NCI-H1436 (cell line): ENCODE measurements at places on chromosomes 16 and 17.

DNA sequence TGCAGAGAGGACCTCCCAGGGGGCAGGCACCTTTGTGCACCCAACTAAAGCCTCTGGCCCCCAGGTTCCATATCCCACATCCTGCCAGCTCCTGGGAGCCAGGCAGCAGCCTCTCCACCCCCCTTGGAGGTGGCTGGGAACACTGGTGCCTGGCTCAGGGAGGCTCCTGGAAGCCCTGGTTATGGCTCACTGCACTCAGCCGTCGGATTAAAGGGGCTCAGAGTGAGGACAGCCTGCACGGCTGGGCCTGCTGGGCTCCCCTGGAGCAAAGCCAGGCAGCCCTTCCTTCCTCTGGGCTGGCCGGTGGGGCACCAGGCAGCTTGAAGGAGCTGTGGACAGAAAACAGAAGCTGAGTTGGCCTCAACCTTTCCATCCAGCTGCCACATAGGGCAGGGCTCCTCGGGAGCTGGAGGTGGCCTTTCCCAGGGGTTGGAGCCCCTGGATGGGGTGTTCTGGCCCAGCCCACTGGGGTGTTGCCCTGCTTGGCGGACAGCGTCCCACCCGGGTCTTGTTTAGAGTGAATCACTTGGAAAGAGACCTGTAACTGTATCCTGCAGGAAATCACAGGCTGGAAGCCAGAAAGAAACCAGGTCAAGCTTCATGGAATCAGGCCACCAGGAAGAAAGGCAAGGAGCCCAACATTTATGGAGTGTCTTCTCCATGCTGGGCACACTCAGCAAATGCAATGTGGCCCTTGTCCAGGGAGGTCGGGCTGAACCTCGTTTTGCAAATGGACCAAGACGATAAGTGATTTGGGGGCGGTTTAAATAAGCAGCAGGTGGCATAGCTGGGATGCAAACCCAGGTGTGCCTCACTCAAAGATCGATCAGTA is 253.3 kb downstream of the SOX9 start:
- DNase-seq = no peak

GRCh38 chr16:81700780-81701165 is 78.3 kb upstream of the PLCG2 start:
- DNase-seq = no peak

DNA sequence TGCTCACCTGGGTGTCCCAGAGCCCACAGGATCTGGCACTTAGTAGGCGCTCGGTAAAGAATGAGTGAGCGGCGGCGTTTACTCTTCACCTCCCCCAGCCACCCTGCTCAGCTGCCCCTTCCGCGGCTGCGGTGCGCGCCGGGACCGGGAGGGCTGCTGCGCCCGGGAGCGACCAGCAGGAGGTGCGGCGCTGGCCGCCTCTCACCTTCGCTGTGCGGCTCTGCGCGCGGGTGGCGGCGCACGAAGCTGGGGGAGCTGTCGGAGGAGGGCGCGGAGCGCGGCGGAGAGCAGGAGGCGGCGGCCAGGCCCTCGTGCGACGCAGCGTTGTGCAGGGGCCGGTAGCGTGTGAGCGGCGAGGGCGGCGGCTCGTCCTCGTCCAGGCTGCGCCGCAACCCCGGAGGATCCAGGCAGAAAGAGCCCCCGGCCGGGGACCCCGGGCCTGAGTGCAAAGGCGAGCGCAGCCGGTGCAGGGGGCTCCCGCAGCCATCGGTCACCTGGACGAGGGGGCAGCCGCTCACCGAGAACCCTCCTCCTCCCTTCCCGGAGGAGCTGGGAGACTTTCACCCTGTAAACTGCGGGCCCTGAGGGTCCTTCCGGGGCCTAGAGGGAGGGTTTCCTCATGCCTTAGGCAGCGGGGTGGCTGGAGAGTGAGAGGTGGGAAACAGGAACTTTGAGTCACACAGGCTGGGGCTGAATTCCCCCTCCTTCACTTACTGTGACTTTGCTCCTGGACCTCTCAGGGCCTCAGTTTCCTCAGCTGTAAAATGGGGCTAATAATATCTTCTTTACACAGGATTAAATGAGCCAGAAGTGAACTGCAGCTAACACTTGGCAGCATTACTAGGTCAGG is 12.5 kb downstream of the SAMD14 start:
- no peak for DNase-seq

DNA sequence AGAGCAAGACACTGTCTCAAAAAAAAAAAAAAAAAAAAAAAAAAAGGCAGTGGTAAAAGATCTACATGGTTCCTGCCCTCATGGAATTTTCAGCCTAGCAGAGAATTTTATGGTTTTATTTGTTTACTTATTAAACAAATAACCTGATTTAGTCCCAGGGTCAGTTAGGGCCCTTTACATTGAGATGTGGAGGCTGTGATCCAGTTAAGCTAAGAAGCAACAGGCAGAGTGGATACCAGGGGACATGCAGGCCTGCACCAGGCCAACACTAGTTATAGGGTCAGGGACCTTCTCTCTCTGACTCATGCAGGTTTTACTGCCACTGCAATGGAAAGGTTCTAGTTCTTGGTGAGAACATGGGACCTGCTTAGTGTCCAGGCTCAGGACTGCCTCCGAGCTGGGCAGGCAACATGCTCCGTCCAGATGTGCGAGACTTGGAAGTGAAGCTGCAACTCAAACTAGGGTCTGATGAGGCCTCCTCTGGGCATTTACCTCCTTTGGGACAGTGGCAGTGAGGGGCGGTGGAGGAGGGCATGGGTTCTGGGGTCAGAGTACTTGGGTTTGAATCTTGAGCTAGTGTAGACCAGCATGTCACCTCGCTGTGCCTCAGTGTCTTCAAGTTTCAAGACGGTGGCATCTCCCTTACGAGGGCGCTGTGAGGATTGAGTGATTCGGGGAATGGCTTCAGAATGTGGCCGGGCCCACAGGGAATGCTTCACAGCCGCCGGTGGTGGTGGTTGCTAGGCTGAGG is 301.8 kb downstream of the CPPED1 start:
- no peak for DNase-seq

GRCh38 chr17:49545806-49546545 is 29.7 kb upstream of the NXPH3 start:
- no peak for DNase-seq

DNA sequence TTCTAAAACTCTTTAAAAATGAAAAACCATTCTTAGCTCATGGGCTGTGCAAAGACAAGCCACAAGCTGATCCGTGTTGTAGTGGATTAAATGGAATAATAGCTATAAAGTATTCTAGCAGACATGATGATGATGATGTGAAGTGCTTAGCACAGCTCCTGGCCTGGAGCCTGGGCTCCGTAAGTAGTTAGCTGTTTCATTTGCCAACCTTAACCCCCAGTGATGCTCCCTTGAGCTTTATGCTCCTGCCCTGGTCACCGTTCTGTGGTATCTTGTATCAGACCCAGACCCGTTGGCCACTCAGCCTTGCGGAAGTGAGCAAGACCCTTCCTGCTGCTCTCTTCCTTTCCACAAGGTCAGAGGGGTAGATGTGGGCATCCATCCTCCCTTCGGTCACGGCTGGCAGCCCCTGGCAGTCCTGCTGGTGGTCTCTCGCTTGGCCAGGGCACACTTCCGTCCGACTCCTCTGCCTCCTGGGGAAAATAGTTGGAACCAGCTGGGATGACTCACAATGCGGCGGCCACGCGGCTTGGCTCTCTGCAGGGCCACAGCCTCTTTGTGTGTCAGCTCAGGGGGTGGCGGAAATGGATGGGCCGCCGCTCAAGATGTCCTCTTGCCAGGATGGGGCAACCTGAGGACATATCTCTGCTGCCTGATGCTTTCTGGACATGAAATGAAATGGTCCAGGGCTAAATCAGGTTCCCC is 79.1 kb downstream of the GPR139 start:
- no peak for DNase-seq

GRCh38 chr17:35345926-35346771 is 27.3 kb downstream of the SLFN11 start:
- DNase-seq = no peak

DNA sequence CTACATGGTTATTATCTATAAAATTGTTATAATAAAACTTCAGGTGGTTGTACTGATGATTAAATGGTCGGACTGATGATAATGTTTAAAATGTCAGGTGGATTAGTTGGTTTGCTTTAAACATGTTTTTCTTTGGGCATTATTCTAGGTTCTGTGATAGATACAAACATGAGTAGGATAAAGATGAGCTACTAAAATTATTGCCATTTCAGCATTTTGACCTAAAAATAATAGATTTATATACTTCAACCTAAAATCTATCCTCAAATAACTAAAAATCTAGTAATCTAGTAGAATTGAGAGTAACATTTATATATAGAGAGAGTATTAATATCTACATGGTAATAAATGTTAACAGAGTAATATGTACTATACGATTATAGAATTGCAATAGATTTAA is 241.7 kb upstream of the CDH8 start:
- DNase-seq = no peak

GRCh38 chr17:76570457-76570856 is 15.2 kb downstream of the ST6GALNAC2 start:
- DNase-seq = no peak

GRCh38 chr17:69228576-69228975 is at the start of gene ABCA10:
Gene ABCA10, minus strand, starts transcription at chr17:69228824. Its CDS starts 3,466 bp downstream, at chr17:69225358.
- DNase-seq = no peak

DNA sequence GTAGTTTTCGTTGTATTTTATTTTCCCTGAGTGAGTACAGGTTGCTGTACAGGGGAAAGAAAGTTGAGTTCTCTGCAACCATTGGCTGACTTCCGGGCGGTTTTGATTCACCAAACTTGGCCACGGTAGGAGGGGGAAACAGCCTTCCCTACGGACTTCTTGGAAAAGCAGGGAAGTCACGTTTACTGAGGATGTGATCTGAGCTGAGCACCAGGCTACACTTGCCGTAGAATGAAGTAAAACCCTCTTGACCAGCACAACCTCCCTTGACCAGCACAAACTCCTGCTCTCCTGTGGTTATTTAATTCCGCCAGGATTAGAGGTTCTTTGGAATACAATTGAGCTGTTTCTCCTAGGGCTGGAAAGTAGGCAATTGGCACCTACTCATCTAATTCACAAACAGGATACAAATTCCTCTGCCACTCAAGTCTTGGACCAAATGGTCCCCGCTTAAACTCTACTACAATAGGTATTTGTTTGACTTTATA is 242.0 kb upstream of the RBFOX1 start:
- DNase-seq = no peak

DNA sequence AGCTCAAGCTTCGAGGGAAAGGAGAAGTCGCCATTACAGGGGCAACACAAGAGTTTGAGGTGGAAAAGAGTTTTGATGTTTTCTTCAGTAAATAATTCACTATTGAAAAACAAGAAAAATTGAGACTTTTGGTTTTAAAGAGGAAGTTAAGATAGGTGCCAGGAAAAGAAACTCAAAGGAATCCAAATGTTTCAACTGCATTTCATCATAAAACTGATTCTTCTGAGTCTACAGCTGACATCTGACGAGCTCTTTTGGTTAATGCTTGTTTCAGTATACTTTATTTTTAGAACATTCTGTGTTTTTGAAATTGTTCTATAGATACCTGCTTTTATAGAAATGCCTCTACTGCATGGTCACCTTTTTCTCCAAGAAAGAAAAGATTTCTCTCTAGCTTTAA is 54.0 kb downstream of the ERN1 start:
- DNase-seq = no peak

DNA sequence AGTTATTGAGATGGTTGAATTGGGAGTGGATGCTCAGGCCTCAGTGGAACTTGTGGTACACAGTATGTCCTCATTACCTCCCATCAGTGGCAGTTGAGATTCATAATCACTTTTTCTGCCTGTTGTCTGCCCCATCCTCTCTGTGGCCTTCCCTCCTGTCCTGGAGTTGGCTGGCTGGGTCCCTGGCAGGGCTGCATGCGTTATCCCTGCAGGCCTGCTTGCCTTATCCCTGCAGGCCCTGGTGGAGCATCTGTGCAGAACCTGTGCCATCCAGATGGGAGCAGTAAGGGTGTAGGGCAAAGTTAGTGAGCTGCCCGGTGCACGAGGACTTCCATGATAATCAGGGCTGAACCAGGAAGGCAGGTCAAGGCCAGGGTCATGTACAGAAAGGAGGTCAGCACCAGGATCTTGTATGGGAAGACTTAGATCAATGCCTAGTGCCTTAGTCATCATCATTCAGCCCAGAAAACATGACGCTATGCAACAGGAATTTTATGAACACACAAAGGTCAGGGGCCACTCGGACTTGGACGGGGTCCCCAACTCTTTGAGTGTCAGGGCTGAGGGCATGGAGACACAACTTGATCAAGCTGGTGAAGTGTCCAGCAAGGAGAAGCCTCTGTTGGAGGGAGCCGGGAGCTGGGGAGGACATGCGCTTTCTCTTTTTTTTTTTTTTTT is 47.2 kb downstream of the ABCC1 start:
- no peak for DNase-seq

DNA sequence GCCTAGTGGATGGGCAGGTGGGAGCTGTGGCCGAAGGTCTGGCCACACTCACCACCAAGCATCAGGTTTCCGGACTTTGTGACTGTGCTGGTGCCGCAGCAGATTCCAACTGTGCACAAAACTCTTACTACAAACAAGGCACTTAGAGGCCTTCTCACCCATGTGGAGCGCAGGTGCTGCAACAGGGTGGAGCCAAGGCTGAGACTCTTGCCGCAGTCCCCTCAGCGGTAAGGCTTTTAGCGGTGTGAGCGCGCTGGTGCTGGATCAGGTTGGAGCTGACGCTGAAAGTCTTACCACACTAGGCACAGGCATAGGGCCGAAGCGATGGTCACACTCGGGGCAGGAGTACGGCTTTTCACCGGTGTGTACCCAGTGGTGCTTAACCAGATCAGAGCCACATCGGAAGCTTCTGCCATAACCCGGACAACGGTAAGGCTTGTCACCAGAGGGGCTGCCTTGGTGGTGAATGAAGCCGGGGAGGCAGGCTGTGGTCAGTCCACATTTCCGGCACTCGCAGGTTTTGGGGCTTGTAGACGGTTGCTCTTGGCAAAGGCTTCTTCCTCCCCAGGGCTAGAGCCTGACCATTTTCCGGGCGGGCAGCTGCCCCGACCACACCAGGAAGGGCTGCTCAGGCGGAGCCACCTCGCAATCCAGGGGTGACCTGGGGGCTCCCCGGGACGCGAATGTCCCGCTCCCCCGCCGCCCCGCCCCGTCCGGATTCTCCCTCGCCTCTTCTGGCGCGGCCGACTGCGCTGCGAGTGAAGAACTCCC is 1.0 kb upstream of the ARMC5 start:
- DNase-seq = no peak

DNA sequence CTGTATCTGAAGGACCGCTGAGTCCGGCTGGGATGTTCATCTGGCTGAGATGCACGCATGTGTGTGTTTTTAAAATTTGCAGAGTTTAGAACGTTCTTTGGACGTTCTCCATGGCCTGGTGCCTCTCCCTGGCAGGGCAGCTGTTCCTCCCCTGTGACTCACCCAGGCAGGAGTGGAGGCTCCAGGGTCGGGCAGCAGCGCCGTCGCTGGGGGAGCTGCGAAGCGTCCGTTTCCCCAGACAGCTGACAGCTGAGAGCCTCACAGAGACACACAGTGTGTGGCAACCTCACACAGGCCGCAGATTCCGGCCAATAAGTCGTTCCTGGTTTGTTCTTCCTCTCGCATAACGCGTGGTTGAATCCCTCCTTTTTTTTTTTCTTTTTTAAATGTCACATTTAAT is 80.6 kb downstream of the OR1D5 start:
- no peak for DNase-seq

- no peak for DNase-seq
These were observed 107.7 kb downstream of the SEC14L1 start for GRCh38 chr17:77248216-77249114.

GRCh38 chr17:50495918-50496317 is 12.3 kb upstream of the MYCBPAP start:
- DNase-seq = no peak

- no peak for DNase-seq
These were observed 15.3 kb downstream of the RSL1D1 start for GRCh38 chr16:11835891-11836649.

GRCh38 chr16:88809676-88810165 is 2.0 kb downstream of the APRT start:
- no peak for DNase-seq
